Activated CD4-positive, CD25-positive, alpha-beta regulatory T cell treated with anti-CD3 and anti-CD28 coated beads, Interleukin-2, amount 50 U/mL, for 16 hours (primary cell): ENCODE measurements at places on chromosomes 7 and 10.

- DNase-seq: no peak
These were observed 721.2 kb upstream of the SEMA3D start for GRCh38 chr7:85908051-85908450.

DNA sequence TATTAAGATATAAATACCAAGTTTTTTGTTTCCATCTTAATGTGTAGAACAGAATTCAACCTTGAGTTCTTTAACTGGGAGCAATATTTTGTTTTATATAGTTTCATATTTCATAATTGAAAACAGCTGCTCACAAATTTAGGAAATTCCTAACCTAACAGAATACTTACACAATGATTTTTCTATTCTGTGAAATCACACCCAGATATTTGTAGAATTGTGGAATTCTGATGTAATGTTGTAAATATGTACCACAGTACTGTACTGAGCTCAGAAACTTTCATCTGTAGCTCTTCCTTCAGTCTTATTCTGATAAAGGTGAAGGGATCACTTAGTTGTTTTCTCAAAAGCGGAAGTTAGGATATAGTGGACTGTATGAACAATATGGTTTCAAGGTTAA is 143.4 kb upstream of the GLI3 start:
- no peak for DNase-seq

DNA sequence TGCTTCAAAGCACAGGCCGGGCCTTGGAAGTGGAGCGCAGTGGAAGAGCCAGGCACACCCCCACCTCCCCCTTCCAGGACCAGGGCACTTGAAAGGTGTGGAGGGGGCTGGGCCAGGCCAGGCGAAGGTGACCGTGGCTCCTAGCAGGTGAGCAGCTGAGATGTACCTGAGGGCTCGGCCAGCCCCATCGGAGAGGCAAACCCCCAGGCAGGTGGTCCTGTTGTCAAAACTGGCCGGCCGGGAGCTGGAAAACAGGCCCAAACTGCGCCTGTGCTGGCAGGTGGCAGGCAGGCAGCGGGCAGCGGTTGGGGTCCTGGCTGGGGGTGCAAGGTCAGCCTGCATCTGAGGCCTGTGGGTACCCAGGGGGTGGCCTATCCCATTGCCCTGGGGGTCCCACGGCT is 96.4 kb upstream of the DNAAF5 start:
- DNase-seq: no peak

DNA sequence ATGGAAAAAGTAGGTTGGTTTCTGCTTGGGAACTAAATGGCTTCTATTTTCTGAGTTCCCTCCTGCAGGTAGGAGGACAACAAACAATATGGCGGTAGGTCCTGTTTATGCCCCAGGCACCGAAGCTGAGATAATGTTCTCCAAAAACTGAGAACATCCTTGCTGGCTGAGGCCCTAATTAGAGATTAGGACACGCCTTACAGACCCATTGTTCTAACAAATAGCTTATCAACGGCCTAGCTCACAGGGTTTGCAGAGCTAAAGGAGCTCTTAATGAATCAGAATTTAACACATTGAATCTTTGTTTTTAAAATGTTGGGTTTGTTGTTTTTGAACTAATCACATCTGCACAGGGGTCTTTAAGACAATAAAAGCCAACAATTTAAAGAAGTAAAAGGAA is 37.0 kb downstream of the HTR5A start:
- DNase-seq: no peak

DNA sequence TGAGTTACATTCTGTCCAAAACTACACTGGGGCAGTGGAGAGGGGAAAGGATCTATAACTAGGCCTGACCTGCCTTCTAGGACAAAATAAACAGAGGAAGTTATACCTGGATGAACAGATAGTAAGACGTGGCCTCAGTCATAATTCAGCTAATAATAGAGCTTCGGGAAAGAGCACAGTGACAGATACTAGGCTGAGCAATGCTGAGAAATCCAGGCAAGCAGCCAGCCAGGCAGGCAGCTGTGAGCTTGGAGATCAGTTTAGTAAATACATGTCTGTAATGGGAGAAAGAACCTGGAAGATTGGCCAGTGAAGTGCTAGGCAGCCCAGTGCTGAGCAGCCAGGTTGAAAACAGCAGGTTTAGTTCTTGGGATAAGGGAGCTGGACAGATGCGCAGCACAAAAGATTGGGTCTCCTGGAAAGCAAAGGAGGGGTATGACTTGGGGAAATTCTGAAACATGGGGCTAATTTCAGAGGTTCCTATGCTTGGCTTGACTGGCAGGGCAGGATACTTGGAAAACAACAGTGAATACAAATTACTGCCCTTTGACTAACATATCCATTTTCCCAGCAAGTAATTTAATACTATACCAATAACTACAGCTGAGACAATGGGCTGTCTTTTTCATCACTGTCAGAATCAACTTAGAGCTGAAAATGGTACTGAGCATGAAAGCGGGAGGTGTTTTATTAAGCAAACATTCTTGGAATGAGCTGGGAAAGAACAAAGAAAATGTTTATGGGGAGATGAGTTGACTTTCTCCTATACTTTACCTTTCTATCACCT is 140.8 kb downstream of the DGKB start:
- no peak for DNase-seq

- DNase-seq: no peak
These were observed 462.5 kb downstream of the TNS3 start for GRCh38 chr7:47119261-47119865.

DNA sequence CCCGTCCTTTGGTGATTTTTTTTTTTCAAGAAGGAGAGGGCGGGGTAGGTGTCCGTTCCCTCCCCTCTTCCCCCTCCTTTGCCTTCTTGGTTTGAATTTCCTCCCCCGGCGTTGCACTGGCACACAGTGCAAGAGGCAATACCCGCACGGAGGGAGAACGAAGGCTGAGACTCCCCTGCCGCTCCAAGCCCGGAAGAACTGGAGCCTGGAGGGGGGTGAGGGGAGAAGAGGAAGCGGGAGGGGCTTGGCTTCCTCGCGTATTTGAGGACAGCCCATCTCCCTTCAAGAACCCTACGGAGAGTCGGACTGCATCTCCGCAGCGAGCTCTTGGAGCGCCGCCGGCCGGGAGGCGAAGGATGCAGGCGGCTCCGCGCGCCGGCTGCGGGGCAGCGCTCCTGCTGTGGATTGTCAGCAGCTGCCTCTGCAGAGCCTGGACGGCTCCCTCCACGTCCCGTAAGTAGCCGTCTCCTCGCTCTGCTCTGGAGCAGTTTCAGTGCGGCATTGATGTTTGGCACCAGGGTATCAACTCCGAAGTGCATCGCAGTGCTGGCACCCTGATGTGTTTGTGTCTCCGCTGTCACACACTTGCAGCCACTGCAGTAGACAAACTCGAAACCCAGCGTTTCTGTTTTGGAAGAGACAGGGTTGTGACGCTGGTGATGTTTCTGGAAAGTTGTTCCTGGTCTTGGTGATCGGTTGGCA is at the start of gene CNTNAP2:
CNTNAP2 (plus strand) TSS at position 281 of the 702 bp plus-strand sequence; CDS start at position 357, 76 bp downstream.
- no peak for DNase-seq

GRCh38 chr10:131487822-131488221 is 176.3 kb upstream of the TCERG1L start:
- no peak for DNase-seq

DNA sequence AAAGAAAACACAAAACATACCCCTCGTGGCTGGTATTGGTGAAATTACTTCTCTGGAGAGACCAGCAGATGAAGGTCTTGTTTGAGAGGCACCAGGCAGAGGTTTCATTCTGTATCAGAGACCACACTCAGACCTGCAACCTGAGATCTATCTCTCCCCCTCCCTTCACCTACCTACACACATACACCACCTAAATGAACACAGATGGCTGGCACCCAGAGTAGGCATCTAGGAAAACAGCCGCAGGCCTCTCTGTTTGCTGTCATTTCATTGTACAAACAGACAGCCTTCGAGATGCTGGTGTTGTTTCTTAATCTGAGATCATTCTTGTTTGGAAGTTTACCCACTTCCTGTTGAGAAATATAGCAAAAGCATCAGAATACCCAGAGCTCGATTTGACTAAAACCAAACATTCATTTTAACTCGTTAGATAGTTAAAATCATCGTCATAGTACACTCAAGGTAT is 173.9 kb upstream of the SLC25A13 start:
- DNase-seq: no peak

- no peak for DNase-seq
These were observed 326.4 kb upstream of the ZMIZ1 start for GRCh38 chr10:78742406-78742729.

DNA sequence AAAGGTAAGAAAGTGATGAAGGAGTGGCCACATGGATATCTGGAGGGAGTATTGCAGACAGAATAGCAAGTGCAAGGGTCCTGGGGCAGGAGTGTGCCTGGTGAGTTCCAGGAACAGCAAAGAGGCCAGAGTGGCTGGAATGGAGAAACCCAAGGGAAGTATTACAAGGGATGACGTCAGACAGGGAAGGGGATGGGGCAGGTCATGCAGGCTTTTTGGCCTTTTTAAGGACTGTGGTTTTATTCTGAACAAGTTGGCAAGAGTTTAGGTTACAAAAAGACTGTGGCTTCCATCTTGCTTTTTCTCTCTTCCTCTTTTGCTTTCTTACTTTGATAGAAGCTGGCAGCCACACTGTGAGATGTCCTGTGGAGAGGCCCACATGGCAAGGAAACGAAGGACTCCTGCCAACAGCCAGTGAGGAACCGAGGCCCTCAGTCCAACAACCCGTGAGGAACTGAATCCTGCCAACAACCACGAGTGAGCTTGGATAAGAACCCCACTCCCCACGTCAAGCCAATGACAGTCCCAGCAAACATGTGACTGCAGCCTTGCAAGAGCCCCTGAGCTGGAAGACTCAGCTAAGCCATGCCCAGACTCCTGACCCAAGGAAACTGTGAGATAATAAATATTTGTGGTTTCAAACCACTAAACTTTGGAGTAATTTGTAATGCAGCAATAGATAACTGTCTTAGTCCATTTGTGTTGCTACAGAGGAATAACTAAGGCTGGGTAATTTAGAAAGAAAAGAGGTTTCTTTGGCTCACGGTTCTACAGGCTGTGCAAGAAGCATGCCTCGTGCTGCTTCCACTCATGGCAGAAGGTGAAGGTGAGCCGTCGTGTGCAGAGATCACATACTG is 19.8 kb upstream of the KDM7A start:
- DNase-seq: no peak

DNA sequence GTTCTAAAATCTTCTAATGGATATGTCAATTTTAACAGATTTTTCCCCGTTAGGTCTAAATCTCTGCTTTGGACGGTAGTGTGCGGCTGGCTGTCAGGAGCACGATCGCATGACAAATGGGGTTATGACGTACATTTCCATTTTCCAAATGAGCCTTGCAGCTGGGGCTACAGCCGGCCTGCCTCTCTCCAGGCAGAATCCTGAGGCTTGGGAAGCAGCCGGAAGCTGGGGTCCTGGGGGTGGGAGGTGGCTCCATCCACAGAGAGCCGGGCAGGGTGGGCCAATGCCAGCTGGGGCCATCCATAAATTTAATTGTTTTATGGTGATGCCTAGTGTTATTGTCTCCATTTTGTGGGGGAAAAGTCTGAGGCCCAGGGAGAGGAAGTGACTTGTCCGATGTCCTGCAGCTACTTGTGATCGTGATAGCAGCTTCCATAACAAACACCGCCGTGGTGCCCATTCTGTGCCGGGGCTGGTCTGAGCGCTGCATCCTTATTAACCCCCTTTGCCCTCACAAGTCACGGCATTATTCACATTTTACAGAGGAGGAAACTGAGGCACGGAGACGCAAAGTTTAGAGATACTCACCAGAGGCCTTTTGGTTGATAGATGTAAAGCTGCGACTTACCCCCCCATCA is 53.0 kb upstream of the EBF3 start:
- no peak for DNase-seq

- DNase-seq: no peak
These were observed 102.0 kb upstream of the RPA3 start for GRCh38 chr7:7820409-7820808.

GRCh38 chr10:26624006-26624405 is 73.5 kb upstream of the PDSS1 start:
- no peak for DNase-seq

DNA sequence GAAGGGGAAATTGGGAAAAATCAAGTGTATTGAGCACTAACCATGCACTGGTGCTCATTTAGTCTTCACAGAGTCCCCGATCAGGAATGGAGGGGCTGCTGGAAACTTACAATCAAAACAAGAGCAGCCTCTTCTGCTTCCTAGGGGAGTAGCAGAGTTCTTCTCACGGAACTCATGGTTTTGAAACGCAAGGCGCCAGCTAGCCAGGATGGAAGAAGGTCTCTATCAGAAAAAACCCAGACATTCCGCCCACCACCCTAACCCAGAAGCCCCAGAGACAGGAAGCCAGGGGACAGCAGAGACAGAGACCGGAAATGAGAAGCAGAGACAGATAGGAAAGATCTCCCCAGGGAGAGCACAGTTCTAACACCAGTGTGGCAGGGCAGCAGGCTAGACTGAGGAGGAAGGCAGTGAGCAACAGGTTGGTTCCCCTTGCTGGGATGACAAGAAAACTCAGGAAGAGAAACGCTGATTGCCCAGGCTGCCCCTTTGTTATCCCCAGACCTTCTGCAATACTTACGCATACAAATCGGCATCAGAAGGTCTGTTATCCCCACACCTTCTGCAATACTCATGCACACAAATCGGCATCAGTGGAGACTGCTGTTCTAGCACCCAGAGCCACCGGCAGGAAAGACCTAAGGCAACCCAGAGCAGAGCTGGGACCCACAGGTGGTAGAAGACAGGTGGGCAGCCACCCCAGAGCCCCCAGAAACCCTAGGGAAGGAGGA is 99.2 kb downstream of the CPXM2 start:
- no peak for DNase-seq

DNA sequence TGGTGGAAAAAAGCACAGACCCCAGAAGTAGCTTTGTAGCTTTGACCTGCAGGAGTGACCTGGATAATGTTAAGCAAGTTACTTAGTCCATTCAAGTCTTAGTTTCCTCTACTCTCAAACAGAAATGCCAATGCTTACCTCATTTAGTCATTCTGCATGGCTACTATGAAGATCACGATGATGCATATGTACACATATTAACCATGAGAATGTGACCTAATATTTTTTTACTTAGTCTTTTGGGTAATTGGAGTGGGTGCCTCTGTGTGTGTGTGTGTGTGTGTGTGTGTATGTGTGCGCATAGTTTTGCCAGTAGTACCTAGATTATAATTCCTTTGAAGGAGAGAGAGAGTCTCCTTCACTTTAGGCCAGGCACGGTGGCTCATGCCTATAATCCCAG is 95.8 kb downstream of the NRP1 start:
- DNase-seq: no peak

DNA sequence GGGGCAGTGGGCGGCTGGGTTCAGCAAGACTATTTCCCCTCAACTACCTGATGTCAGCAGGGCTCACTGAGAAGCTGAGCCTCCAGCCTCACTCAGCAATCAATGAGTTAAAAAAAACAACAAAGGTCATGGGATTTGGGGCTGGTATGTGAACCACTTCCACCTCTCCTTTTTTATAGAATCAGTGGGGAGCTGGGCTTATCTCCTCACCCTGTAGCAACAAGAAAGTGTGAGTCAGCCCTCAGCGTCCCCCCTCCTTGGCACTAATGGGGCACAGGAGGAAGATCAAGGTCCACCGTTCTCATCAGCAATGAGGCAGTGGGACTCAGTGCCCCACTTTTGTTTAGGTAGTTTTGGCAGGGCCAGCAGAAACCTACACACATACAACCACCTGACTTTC is 823.5 kb upstream of the POM121L12 start:
- no peak for DNase-seq
